ENCODE measurements at places on chromosomes 1 and 21.

- DNase-seq, result peak; percentile 61
Observed at GRCh38 chr1:150168960-150169601, 19.4 kb downstream of the PLEKHO1 start.

- DNase-seq, result no peak
Observed at GRCh38 chr1:245001252-245001651, 136.9 kb upstream of the HNRNPU start.

GRCh38 chr1:115781851-115782250 is 13.3 kb upstream of the CASQ2 start:
- DNase-seq, result no peak

DNA sequence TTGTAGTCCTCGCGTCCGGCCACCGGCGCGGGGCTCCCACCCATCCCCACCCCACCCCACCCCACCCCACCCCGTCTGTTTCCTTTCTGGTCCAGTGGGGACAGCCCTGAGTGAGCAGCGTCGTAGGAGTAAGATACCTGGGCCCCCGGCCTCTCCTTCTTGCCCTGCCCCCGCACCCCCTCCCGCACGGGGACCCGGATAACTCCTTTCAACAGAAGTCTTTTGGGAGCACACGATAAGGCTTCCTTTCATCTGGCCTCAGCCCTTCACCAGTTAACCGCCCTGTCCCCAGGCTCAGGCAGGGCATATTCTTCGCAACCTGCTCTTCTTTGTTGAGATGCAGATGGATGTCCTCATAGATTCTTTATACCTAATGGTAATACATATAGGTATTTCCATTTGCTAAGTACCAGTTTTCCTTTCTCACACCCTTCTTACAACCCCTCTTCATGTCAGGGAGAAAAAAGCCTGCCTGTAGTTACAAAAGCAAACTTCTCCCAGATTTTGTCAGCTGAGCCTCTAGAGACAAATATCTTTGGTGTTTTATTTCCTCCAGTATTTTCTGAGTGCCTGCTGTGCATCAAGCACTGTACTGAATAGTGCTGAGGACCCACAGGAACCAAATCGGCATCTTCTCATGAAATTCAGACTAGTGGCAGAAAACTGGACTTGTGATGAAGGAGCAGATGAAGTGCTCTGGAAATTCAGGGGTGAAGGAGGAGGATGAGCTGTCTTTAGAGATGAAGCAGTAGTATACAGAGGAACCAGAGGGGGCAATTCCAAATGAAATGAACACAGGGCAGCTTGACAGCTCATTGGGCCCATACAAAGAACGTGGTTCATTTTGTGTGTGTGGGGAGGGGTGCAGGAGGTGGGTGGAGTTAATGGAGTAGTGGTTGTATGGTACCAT is 33.6 kb downstream of the SLC2A1 start:
- DNase-seq, result no peak

GRCh38 chr1:19744335-19744743 is 55.4 kb downstream of the TMCO4 start:
- no peak for DNase-seq

DNA sequence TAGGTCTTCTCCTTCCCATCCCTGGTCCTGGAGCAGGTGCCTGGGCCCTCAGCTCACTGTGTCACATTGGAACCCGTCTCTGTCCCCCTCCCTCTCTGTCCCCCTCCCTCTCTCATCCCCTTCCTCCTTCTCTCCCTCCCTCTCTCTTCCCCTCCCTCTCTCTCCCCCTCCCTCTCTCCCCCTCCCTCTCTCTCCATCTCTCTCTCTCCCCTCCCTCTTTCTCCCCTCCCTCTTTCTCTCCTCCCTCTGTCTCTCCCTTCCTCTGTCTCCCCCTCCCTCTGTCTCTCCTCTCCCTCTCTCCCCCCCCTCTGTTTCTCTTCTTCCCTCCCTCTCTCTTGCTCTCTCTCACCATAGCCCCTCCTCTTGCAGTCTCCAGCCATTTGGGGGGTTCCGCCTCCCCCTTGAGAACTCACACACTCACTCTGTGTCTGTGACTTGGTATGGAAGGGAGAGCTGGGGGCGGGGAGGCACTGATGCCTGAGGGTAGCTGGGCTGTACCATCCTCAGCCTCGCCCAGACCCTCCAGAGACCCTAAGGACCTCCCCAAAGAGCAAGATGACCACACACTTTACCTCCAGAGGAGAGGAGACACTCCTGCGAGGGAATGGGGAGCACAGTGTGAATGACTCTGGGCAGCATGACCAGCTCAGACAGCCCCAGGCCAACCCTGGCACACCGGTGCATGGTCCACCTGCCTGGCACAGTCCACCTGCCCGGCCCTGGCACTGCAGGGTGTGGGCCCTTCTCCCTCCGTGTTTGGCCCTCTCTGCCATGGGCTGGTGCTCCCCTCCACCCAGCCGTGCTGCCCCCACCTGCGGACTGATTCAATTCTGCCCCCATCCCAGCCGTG is 102.8 kb upstream of the ARHGEF16 start:
- DNase-seq, result no peak

DNA sequence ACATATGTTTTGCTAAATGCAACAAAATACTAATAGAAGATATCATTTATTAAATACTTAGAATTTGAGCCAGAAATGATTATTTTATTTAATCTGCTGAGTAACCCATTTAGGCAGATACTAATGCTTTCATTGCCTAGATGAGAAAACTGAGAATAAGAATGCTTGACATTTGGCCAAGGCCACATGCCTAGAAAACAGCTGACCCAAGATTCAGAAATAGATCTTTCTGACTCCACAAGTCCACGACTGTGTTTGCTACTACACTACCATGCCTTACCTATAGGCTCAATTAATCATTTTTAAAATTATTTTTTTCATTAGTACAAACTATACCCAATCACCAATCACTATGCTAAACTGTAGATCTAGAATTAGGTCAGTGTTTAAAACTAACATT is 129.7 kb downstream of the ATP1B1 start:
- DNase-seq, result no peak

DNA sequence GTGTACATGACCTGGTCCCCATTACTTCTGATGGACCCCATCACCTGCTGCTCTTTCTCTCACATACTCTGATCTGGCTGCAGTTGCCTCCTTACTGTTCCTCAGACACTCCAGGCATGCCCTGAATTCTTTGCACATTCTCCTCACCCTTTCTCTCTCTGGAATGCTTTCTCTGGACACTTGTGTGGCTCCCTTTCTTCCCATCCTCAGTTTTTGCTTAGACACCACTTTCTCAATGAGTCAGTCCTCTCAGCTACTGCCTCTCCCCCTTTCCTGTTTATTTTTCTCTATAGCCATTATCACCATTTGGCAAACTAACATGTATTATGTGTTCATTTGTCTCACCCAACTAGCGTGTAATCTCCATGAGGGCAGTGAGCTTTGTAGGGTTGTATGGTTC is 28.1 kb downstream of the PLXNA2 start:
- no peak for DNase-seq

DNA sequence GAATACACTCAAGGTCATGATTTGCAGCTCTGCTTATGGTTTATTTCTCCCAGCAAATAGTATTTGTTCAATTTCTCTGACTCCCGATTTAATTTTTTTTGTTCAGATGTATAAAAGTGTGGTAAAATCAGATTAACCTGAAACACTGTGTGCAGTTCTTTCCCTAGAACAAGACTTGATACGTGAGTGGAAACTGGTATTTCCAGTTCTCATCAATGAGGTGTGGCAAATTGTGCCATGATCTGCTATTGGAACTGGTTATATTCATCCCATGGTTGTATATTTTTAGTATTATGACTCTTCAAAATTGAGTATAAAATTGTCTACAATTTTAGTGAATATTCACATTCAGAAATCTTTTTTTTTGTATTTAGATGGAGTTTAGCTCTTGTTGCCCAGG is 76.8 kb upstream of the IVNS1ABP start:
- no peak for DNase-seq

DNA sequence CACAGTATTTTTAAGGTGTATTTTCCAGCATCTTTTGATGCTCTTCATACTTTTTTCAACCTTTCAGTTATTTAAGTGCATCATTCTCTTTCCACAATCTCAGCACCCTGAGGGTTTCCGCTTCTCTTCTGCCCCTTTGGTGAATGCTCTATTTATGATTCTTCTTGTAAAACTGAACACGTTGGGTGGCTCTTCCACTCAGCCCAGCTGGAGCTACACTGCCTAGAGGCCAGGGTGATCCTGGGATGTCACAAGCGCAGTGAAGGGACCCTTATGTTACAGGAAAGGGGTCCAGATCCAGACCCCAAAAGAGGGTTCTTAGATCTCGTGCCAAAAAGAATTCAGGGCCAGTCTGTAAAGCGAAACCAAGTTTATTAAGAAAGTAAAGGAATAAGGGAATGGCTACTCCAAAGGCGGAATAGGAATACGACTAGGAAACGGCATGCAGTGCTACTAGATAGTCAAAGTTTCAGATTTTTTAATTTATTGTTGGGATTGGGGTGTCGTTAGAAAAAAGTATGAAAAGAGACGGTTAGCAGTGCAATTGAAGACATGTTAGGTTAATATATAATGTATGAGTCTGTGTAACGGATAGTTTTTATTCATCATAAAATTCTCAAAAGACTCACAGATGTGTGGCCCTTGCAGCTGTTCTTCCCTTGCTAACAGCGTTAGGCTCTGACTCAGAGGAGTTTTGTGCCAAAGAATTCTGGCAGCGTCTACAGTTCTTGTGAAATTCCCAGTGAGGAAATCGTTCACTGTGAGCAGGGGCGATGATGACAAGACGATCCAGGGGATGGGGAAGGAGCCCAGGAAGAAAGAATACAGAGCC is 14.4 kb upstream of the ERVH48-1 start:
- DNase-seq, result no peak

GRCh38 chr1:53377438-53377841 is 49.6 kb upstream of the LRP8 start:
- no peak for DNase-seq

DNA sequence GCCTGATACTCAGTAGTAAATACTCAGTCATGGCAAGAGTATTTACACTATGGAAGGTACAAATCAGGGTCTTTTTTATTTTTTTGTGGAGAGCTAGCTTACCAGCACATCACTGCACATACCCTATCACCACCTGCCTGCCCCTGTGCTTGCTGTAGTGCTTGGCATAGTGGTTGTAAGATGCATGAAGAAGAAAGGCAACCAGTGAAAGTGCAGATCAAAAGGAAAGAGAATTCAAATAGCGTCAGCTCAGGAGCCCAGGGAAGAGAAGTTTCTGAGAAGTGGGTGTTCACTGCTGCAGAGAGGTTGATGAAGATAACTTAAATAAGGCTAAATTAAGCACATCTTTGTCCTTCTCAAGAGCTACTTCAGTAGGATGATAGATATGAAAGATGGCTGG is 76.0 kb downstream of the DTL start:
- no peak for DNase-seq

DNA sequence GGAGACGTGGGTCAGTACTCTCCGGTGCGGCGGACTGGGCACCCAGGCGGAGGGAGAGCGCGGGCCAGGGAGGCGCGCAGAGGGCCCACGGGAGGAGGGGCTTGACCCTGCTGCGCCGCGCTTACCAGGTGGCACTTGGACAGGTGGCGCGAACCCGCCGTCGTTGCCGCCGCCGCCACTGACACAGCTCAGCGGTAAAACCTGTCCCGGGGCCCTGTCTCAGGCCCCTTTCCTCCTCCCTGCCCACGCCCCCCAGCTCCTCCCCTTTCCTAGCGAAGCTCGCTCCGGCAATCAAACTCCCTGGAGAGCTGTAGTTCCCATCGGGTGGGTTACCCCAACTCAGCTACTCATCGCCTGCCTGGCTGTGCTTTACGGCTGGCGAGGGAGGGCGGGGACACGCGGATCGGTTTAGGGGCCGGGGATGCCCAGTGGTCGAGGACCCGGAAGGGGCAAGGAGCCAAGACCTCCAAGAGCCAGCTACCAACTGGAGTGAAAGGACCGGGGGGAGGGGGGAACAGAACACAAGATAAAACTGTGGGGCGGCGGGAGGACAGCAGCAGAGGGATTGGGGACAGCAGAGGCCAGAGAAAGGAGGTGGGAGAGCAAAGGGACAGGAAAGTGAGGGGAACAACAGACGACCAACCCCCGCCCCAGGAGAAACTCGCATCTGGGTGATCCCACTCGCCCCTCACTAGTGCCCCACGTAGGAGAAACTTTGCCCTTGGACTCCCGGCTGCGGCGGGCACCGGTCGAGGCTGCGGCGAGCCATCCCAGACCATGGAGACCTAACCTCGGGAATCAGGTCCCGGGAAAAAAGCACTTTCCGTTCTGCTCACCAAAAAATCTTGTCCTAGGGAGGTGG is 2.9 kb downstream of the GFI1 start:
- DNase-seq, result peak; percentile 70

- DNase-seq, result peak; percentile 90
Observed at GRCh38 chr1:228794810-228795209, 59.5 kb downstream of the RHOU start.

DNA sequence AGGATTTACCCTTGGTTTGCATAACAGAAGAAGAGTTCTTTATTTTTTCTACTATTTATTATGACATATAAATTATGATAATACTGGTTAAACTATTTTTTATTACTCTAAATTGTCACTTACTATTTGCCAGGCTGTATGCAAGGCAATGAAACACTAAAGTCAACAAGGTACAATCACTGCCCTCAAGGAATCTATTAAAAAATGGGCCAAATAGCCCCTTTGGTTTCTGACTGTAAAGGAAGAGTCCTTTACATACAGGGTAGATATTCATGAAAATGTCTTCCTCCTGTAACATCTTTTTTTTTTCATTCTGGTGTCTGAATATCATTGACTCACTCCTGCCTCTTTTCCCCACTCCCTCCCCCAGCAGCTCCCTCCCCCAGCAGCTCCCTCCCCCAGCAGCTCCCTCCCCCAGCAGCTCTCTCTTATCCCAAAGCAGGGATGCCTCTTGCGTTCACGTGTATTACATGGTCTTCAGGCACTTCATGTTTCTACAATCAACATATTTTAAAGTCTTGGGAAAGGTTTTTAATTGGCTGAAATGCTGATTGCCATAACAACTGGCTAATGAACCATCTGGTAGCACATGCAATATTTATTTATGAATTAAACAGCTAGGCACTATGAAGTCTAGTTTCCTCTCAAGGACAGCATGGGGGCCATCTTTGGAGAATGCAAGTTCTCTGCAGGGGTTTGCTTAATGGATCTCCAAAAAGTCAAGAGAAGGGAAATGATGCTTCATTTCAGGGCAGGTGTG is 400.4 kb upstream of the PLXNA2 start:
- no peak for DNase-seq

DNA sequence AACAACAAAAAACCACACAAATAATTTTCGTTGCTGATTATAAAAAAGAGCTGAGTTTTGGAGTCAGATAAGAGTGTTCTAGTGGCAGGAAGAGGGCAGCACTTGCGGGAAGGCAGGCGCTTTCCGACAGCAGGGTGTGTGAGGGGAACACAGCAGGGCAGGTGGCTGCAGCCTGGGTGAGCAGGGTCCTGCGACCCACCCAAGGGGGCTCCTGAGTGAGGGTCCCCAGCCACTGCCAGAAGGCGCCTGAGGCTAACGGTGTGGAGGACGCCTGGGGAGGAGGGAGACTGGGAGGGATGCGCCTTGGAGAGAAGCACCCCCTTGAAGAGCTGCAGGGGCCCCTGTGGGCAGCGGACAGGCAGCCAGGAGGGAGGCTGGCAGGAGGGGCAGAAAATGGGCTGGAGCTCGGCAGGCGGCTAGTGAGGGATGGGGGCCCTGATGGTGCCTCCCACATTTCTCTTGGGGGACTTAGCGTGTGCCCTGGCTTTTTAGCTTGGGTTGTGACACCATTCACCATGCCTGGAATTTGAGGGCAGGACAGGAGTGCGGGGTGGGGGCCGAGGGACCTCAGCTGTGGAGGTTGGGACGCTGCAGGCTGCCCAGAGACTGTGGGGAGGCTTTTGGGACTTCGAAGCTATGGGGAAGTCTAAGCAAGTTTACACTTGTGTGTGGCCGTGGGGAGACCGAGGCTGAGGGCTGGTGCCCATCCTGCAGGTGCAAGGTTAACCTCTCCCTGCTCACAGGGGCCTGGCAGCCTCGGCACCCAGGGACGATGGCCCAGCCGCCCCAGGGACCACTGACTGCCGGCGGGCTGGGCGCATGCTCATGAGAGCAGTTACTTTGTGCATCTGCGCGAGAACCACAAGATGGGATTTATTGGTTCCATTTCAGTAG is 111.4 kb downstream of the SIK1 start:
- DNase-seq, result no peak

Measured in activated CD4-positive, alpha-beta T cell treated with anti-CD3 and anti-CD28 coated beads, Interleukin-10, Interleukin-2, amounts not matched to agents 100 ng/mL and 50 ng/mL, durations not matched to agents 16 hours and 8 hours (primary cell).